ENCODE measurements at places on chromosomes 2 and 18.

DNA sequence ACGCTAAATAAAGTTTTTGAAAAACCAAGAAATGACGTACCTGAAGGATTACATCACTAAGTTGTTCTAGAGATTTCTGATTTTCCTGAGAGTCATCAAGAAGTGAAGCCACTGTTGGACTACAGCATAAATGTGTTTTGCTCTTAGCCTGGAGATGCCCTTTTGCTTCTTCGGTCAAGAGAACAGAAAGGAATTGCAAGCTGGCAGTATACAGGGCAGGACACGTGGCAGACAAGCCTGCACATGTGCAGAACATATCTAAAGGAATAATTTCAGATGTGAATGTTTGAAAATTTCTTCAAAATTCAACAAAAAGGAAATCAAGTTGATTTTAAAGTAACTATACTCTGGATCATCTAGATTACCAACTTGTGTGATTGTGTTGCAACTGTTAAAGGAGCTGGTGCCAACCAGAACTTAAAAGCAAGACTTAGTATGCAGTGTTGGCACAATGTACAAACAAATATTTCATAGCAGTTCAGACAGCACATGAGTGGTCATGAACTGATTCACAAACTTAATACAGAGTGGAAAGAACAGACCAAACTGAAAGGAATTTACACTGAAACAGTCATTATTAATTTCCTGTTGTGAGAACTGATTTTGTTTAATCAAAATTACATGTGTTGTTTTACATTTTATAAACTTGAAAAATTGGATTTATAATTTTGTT lies 100.4 kb upstream of the CD226 start:
- DNase-seq, result no peak

- no peak for DNase-seq
Measured at GRCh38 chr2:68283419-68283812, 31.1 kb upstream of the PPP3R1 start.

DNA sequence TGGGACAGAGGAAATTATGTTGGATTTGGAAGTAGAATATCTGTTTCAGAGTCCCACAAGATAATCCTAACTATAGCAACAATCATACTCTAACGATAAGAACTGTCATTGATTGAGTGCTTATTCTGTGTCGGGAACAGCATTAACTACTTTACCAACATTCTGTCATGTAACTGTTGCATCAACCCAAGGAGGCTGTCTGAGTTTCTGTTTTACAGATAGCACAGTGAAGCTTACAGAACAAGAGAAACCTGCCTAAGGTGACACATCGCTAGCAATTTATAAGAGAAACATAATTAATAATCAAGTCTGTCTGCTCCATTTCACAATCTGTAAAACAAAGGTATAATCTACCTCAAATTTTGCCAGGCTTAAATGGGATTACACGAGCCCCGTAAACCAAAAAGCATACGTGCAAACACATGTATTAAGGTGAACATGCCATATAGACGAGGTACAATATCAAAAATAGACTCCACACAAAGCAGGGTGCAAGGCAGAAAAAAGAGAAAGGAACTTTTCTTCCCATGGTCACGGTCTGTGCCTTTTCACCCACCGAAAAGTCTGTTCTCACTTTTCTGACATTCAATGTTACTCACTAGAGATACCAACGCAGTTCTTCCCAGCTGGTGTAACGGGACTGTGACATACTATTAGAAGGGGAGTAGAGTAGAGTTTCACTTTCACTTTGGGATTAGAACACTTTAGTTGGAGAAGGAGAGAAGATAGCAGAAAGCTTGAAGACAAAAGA lies 37.2 kb upstream of the SLC8A1 start:
- no peak for DNase-seq

DNA sequence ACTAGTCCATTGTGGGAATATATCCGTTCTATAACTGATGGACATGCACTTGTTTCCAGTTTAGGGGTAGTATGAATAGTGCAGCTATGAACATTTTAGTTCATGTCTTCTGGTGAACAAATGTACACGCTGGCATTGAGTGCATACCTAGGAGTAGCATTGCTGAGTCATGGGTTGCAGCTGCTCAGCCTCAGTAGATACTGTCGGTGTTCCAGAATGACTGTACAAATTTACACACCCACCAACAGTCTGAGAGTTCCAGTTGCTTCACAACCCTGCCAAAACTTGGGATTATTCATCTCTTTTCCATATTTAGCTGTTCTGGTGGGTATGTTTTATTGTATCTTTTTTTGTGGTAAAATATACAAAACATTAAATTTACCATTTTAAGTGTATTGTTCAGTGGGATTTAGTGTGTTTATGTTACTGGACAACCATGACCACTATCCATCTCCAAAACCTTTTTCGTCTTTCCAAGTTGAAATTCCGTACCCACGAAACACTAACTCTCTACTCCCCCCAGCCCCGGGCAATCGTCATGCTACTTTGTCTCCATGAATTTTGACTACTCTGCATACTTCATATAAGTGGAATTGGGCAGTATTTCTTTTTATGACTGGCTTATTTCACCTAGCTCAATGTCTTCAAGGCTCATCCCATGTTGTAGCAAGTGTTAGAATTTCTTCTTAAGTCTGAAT lies 281.0 kb downstream of the PRKCE start:
- DNase-seq, result no peak

GRCh38 chr2:105737980-105738657 lies 6.6 kb upstream of the NCK2 start:
- no peak for DNase-seq

GRCh38 chr2:173696274-173696673 lies 268.9 kb downstream of the SP3 start:
- DNase-seq, result no peak

GRCh38 chr2:168530982-168531622 lies 75.0 kb downstream of the CERS6 start:
- no peak for DNase-seq

GRCh38 chr2:187924293-187924692 lies 367.4 kb upstream of the GULP1 start:
- DNase-seq, result no peak

GRCh38 chr18:2905854-2906703 lies 59.3 kb downstream of the EMILIN2 start:
- peak; percentile 17 for DNase-seq

- no peak for DNase-seq
Measured at GRCh38 chr18:48804856-48805610, 145.7 kb downstream of the SMAD7 start.

Data from stimulated activated CD8-positive, alpha-beta memory T cell treated with anti-CD3 and anti-CD28 coated beads, Interleukin-12 subunit alpha, Interleukin-12 subunit beta, amount 100 ng/mL, for 4 hours (primary cell).